ENCODE measurements at places on chromosomes 16 and 17. TPM values are rescaled to one million over a fixed set of nuclear protein-coding genes. Genes with fewer than 3 reads are reported as not detected.
A peak's percentile ranks its signal among the peaks of the same experiment; 100 is the strongest.

MMP28 gene
- total RNA-seq: 1.8 TPM

RAB37 gene
- total RNA-seq: under 0.01 TPM

GGA3 gene
- 9.0 TPM for total RNA-seq

DLX4 gene
- total RNA-seq: under 0.01 TPM

PLA2G10 gene
- total RNA-seq: not detected

CBFA2T3 gene
- total RNA-seq: not detected

KRT40 gene
- not detected for total RNA-seq

SOST gene
- total RNA-seq: not detected

DNA sequence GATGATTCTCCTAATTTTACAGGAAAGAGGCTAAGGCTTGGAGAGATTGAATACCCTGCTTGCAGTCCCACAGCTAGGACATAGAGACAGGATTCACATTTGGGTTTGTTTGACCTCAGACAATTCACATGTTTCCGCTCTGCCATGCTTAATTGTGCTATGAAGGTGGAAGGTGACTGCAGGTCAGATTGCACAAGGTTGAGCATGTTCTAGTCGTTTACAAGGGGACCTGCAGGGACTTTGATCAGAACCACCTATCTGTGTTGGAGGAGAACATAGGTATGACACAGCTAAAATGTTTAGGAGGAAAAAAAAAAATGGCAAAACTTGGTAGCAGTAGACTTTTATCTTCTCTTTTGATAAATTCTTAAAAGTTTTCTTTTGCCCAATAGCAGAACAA is 4.9 kb upstream of the ANKFN1 start:
- no peak for DNase-seq

DNA sequence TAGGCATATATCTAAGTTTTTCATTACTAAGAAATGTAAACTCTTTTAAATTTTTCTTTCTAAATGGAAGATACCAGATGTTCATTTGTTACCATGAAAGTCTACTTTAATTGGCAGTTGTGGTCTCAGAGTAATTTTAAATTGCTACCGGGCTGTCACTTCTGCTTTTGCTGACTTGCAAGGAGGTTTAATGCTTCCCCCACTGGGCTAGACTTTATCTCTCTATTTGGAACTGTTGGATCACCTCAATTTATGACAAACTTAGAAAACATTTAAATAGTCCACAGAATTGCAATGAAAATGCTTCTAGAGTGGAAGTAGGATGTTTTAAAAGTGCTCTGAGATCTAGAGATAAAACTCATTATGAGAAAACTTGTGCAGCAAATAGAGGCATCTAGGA is 479.8 kb upstream of the GOT2 start:
- DNase-seq: no peak

GRCh38 chr17:15946611-15947120 is 1.7 kb downstream of the ADORA2B start:
- DNase-seq: peak; percentile 93

DNA sequence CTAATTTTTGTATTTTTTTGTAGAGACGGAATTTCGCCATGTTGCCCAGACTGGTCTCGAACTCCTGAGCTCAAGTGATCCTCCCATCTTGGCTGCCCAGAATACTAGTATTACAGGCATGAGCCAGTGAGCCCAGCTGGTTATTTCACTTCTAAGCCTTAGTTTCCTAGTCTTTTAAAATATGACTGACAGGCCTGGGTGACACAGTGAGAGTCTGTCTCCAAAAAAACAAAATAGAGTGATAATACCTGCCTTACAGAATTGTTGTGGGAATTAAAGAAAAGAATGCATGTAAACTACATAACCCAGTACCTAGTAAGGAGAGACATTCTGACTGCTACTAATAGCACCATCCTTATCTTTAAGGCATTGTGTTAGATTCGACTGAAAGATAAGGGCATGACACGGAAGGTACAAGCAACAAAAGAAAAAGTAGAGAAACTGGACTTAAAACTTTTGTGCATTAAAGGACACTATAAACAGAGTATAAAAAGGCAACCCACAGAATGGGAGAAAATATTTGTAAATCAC is 11.6 kb downstream of the TOM1L2 start:
- no peak for DNase-seq

GRCh38 chr17:50123649-50124349 is 6.2 kb downstream of the SAMD14 start:
- peak; percentile 95 for DNase-seq

DNA sequence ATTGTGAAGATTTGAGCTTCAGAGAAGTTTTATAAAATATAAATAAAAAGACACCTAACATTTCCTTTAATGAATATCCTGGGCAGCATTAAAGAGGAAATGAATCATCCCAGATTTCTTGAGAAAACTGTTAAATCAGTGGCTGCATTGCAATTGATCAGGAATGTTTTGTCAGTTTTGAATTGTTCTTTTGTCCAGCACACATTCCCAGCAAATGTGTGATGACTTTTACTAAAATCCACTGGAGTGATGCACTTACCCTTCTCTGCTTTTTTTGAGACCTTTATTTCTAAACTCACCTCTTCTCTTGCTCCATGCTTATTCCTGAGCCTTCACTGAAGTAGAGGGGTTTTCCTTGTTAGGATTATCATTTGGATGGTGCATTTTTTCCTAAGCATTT is 1307.2 kb downstream of the CDH8 start:
- no peak for DNase-seq

DNA sequence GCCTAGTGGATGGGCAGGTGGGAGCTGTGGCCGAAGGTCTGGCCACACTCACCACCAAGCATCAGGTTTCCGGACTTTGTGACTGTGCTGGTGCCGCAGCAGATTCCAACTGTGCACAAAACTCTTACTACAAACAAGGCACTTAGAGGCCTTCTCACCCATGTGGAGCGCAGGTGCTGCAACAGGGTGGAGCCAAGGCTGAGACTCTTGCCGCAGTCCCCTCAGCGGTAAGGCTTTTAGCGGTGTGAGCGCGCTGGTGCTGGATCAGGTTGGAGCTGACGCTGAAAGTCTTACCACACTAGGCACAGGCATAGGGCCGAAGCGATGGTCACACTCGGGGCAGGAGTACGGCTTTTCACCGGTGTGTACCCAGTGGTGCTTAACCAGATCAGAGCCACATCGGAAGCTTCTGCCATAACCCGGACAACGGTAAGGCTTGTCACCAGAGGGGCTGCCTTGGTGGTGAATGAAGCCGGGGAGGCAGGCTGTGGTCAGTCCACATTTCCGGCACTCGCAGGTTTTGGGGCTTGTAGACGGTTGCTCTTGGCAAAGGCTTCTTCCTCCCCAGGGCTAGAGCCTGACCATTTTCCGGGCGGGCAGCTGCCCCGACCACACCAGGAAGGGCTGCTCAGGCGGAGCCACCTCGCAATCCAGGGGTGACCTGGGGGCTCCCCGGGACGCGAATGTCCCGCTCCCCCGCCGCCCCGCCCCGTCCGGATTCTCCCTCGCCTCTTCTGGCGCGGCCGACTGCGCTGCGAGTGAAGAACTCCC is 1.0 kb upstream of the ARMC5 start:
- peak; percentile 93 for DNase-seq

GRCh38 chr17:61736438-61736837 is 126.9 kb downstream of the BRIP1 start:
- DNase-seq: no peak

- peak; percentile 34 for DNase-seq
Observed at GRCh38 chr17:4908301-4908700, 5.4 kb upstream of the CHRNE start.

GRCh38 chr16:85902366-85903155 is 3.6 kb downstream of the IRF8 start:
- DNase-seq: no peak

GRCh38 chr17:41547921-41548843 is 20.1 kb upstream of the KRT19 start:
- DNase-seq: peak; percentile 99

- no peak for DNase-seq
Observed at GRCh38 chr17:82544431-82545070, 25.0 kb downstream of the FOXK2 start.

DNA sequence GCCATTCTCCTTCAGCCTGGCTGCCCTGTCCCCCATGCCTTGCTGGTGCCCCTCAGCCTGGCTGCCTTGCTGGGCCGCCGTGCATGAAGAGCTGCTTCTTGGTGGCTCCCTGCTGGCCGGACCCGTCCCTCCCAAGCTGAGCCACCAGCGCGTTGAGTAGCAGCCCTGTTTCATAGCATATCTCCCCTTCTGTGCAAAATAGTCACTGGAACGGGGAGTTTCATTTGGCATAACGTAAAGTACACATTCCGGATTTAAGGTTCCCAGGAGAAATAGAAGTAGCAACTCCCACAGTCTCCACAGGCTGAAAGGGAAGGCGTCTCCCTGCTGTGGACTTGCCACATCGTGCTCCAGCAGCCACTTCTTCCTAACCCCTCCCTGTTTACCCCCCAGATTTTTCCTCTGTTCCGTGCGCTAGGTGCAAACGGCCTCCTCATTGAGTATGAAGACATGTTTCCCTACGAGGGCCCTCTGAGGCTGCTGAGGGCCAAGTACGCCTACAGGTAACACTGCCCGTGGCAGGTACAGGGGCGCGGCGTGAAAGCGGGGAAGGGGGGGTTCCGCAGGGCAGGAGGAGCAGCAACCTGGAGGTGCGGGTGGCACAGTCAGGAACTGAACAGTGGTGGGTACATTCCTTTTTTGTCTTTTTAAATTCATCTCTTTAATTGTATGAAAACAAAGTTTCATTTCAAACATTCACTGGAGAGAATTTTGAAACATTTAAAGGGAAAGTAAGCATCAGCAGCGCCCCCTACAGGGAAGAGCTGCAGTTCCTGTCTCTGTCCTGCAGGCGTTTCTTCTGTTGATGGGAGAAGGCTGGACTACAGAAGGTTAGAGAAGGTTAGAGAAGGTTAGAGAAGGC is 5.8 kb upstream of the OGFOD3 start:
- DNase-seq: peak; percentile 95

DNA sequence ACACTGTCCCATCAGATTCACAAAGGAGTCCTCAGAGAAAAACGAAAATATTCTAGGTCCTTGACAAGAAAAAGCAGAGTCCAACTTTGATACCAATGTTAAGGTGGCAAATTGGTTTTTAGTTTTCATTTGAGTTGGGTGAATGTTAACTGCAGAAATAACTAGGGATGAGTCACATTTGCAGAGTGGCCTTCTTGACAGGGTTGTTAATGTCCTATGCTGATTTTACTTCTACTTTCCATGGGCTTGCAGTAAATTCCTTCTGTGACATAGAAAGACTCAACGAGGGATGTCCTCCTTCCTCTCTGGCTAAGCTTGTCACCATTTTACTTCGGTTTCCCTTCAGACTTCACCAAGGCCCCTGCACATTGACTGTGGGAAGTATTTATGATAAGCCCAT is 47.2 kb upstream of the ICAM2 start:
- DNase-seq: peak; percentile 26

- no peak for DNase-seq
Observed at GRCh38 chr16:47977802-47978201, 178.0 kb downstream of the ABCC12 start.

- no peak for DNase-seq
Observed at GRCh38 chr16:10123141-10123540, 59.1 kb downstream of the GRIN2A start.

DNA sequence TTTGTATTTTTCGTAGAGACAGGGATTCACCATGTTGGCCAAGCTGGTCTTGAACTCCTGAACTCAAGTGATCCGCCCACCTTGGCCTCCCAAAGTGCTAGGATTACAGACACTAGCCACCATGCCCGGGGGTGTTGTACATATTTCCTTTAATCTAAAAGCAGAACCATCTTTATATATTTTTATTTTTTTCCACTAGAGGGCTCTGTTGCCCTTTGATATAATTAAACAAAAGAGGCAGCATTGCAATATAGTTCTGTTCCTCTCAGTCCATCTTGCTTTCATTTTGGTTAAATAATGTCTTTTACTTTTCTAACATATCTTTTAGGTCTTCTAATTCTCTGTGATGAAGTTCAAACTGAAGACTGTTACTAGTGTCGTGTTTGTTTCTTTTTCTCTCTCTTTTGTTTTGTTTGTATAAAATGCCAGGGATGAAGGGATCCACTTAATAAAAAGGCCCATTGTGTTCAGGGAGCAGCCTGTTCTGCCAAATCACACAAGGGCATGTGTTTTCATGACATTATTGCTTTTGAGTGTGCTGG is 23.4 kb downstream of the WWOX start:
- peak; percentile 32 for DNase-seq

DNA sequence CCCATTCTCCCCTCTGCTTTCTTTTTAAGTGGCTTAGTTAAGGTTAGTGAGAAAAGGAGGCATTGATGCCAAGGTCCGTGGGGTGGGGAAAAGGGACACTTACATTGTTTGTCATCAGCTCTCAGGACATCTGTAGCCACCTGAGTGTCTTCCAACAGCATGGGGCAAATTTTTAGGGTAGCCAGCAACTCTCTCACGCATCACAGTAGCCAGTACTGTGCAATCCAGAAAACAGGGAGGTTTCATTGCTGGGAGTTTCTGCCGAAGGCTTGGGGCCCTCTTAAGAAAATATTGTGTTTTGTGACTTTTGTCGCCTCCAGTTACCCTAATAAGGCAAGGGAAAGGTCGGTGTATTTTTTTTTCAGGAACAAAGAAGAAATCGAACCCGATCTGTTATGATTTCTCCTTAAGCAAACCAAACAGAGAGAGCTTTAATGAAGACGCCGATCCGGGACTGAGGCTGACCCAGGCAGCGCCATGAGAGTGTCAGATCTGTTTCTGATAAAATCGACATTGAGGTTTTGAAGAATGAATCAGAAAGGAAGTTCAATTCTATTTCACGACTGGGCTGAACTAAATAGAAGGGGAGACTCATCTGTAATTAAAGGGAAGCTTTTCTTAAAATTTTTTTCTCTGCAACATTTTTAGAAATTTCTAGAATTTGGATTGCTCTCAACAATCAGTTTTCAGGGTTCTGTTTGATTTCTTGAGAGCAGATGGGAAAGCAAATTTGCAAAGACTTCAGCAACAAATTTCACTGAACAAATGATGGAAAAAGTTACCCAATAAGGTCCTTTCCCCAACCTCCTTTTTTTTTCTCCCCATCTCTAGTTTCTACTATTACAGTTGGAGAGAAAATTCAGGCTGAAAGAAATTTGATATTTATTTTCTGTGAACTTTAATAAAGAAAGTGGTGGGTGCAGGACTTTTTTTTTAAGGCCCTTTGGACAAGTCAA is 144.7 kb upstream of the IRX3 start:
- peak; percentile 90 for DNase-seq

DNA sequence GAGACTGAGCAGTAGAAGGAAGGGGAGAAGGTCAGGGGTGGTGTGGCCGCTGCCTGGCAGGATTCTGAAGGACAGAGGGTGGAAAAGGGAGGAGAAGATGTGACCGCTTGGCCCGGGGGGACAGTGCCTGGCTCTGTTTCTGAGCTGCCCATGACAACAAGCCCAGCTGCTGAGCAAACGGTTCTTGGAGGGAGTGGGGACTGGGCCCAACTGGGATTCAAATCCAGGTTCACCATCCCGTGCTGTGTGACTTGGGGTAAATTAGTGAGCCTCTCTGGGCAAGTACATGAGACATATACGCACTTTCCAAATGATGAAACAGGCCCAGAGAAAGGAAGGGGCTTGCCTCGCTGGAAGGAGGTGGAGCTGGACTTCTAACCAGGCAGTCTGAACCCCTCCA is 23.3 kb downstream of the SEC14L5 start:
- no peak for DNase-seq

GRCh38 chr16:51557670-51558069 is 406.6 kb upstream of the SALL1 start:
- no peak for DNase-seq
